ENCODE measurements at places on chromosomes 1 and 21.

DNA sequence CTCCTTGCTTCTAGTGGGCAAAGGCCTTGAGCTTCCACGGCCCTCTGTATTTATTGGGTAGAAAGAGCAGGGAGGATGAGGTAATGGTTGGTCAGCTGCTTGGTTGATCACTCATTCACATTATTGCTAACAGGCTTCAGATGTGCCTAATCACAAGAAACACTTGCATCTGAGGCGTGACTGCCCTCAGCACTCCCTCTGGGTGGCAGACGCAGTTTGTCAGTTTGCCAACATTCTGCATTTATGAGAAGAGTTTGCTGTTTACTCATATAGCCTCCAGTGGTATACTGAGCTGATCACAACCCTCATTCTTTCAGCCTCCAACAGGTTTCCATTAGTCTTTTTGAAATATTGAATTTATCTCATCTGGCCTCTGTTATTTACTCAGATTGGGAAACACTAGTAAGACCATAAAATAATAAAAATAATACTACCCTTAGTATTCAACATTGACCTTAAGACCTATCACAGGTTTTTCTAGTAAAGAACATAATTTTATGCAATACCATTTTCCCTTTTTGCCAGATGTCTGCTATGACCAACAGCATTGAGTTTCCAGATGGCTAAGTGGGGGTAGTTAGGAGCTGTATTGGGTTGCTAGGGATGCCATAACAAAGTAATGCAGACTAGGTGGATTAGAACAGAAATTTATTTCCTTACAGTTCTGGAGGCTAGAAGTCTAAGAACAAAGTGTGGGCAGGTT is 53.3 kb downstream of the PTGFR start:
- DNase-seq, result no peak

- DNase-seq, result no peak
These were observed 9.5 kb downstream of the DPT start for GRCh38 chr1:168719306-168720111.

- DNase-seq, result peak; percentile 8
These were observed 53.5 kb upstream of the TIAM1 start for GRCh38 chr21:31397515-31397926.

DNA sequence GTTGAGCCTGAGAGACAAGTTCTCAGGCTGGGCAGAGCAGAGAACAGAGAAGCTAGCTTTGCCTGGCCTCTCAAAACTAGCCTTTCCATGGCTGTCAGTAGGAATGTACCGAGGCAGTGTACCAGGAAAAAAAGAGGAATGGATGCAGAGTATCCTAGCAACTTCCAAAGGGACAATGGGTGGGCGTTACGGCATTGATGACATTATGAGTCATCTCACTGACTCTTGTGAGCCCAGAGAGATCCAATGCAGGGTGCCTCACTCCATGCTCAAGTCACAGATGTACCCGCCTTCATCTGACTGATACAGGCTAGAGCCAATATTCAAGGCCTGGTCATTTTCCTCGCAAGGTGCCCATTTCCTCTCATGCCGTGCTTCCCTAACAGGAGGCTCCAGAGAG is 51.4 kb upstream of the C8B start:
- no peak for DNase-seq

- no peak for DNase-seq
These were observed 6.6 kb upstream of the CALML6 start for GRCh38 chr1:1908506-1908791.

GRCh38 chr1:1577367-1578011 is 2.8 kb upstream of the SSU72 start:
- DNase-seq, result no peak

DNA sequence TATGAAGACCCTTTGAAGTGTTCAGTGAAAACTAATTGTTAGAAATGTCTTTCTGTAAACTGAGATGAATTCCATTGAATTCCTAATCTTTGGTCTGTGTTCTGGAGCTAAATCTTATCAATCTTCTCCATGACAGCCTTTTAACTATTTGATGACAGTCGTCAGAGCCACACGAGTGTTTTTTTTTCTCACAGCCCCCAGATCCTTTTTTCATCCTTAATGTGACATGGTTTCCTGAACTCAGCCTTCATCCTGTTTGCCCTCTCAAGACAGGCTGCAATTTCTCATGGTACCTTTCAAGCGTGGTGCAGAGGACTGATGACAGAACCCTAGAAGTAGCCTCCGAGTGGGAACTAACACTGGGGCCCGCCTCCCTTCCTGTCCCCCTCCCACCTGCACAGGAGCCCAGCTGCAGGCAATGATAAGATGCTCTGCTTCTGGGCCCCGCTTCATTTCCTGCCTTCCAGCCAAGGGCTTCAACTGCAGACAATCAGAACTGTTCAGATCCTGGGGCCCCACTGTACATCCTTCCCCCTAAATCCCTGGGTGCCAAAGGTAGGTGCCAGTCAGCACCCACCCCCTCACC is 114.6 kb upstream of the VAV3 start:
- no peak for DNase-seq

GRCh38 chr1:229952670-229953520 is 114.1 kb upstream of the GALNT2 start:
- no peak for DNase-seq

DNA sequence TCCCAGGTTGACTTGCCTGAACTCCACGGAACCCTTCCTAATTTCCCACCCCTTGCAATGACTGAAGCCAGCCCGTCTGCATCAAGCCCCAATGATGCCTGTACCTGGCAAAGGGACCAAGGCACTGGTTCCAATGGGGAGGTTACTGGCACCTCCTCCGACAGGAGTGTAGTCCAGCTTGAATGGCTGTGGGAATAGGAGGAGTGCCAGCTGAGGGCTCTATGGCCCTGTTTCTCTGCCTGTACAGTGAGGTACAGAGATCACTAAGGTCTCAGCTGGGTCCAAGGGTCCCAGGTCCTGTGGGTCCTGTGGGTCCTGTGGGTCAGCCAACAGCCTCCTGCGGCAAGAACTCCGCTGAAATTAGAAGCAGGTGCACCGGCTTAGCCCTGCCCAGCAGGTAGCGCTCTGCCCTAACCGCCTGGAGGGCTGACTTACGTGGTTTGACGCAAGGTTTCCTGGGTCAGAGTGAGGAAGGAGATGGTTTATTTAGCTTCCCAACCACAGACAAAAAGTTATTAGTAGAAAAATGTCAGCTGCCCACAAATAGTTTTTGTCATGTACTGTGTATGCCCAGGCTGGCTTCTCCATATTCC is 9.9 kb upstream of the SPRR4 start:
- DNase-seq, result no peak
